DMS79 treated with DMSO at 0.1 percent for 48 hours (cell line): ENCODE measurements at places on chromosomes 2 and 18.

GRCh38 chr2:67836866-67837265, 225.9 kb downstream of the C1D start:
- no peak for DNase-seq

GRCh38 chr2:64697297-64698176, 43.8 kb upstream of the SERTAD2 start:
- no peak for DNase-seq

DNA sequence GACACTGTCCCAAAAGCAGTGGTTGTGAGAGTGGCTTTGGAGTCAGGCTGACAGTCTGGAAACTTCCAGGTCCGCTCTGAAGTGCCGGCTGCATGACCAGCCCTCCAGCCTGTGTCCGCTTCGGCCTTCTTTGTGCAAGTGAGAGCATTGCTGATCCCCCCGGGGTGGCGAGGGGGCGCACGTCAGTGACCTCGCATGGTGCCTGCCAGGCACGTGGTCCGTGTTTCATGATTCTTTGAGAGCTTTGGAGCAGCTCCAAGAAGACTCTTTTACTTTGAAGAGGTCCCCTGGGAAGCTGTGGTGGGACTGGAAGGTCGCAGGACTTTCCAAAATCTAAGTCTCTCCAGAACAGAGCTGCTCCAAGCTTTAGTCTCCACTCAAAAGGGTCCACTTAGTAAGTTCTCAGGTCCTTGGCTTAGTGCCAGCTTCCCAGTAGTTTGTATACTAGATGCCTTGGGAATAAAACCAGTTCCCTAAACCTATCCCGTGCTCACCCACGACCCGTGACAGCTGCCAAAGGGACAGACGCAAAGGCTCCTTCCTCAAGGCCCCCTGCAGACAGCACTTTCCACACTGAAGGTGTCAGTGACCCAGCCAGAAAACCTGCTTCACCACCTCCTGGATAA, 68.8 kb downstream of the ADI1 start:
- peak; percentile 93 for DNase-seq

DNA sequence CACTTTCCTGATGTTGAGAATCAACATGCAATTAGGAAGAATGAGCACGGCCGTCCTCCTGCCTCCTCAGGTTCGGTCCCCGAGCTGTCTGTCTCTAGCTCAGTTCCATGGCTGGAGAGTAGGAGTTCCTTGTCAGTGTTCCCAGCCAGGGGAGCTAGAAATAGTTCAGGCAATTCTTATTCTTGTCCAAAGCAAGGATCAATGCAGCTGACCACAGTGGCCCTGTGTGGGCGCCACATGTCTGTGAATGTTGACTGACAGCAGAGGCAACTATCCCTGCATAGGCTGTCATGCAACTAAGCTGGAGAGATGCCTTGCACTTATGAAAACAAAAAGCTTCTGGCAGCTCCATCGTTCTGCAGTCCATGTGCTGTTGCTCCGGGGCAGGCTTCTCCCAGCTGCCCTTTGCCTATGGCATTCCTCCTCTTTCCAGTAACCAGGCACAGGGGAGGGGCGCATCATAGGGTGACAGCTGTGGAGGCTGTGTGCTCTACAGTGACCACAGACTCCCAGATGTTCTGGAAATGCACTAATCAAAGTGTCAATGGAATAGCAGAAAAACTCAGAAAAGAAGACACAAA, 58.7 kb downstream of the PDCL3 start:
- no peak for DNase-seq

GRCh38 chr2:195138435-195138834, 518.6 kb upstream of the SLC39A10 start:
- no peak for DNase-seq

- no peak for DNase-seq
Observed at GRCh38 chr18:59011786-59012185, 127.9 kb upstream of the SEC11C start.

DNA sequence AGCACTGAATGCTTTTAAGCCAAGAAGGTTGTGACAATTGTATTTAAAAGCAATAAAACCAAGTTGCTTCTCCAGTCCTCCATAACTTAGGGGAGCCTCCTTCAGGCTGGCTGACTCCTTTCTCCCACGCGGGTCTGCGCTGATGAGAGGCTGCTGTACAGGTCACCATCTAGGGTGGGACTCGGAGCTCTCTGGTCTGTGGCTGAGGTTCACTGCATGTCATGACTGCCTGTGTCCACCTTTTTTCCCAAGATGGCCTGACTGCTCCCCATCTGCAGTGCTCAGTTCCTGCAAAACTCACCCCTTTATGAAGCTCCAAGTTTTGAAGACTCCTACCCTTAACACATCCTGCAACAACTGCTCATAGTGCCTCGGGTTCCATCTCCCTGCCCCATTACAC, 194.4 kb downstream of the AFF3 start:
- no peak for DNase-seq
